Stimulated activated CD8-positive, alpha-beta memory T cell treated with anti-CD3 and anti-CD28 coated beads, Interleukin-4, amount 100 ng/mL, for 1 hour (primary cell): ENCODE measurements at places on chromosomes 2 and 18.

DNA sequence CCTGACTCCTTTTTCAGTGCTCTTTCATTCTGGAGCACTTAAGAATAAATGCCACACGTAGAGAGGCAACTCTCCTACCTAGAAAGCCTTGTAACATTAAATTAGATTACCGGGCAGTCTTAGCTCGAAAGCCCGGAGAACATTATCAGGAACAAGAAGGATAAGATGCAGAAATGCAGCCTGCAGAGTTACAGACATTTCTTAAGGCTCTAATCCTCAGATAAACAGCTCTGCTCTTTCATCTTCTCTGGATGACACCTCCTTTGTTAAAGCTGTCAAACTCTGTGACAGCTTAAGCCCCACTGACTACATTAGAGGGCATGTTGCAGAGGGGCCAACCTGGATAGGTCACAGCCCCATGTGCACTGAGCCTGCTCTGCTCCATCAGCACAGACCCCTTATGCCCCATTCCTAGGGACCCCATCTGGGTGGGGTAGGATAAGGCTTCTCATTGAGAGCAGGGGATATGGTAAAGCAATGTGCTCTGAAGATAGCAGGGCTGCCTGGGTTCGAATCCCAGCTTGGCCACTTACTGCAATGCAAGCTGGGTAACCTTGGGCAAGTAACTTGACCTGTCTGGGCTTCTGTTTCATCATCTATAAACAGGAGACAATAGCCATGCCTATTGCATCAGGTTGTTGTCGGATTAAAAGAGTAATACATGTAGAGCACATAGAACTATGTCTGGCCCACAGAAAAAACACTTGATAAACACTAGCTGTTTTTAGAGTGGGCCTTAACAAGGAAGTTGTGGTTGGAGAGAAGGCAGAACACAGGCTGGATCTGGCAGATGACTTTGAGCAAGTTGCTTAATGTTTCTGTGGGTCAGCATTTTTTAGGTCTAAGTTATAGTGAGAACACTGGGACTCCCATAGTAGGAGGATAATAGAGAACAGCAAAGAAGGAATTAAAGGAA is 111.4 kb downstream of the THNSL2 start:
- DNase-seq = no peak

DNA sequence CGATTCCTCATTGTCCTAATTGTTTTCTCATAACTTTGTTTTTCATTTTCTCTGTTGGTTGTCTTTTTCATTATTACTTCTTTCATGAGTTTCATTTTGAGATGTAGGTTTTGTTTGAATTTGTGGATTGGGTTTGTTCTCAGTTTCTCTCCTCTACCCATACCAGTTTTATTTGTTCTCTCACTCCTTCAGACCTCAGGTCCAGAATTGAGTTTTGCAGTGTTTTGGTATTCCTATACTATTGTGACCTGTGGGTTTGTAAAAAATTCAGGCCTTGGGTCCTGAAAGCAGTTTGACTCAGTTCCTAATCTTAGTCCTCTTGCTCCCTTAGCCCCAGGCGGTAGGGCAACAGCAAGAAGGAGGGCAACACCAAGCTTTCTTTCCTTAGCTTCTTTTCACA is 28.3 kb upstream of the UBE2E3 start:
- no peak for DNase-seq

DNA sequence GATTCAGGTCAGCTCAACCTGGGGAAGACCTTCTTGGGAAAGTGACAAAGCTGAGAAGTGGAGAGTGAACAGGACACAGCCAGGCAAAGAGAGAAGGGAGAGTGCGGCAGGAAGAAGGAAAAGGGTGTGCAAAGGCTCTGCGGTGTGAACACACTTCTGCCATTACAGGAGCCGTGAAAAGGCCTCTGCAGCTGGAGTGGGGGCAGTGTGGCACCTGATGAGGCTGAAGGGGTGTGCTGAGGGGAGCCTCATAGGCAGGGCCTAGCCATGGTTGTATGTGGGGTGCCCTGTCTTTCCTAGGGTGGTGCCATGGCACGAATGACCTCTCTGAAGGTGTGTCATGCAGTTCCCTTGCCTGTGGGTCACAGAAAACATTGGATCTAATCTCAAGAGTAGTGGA is 347.6 kb downstream of the CYRIA start:
- DNase-seq = no peak

GRCh38 chr18:35692866-35693265 is 111.3 kb downstream of the GALNT1 start:
- DNase-seq = no peak

DNA sequence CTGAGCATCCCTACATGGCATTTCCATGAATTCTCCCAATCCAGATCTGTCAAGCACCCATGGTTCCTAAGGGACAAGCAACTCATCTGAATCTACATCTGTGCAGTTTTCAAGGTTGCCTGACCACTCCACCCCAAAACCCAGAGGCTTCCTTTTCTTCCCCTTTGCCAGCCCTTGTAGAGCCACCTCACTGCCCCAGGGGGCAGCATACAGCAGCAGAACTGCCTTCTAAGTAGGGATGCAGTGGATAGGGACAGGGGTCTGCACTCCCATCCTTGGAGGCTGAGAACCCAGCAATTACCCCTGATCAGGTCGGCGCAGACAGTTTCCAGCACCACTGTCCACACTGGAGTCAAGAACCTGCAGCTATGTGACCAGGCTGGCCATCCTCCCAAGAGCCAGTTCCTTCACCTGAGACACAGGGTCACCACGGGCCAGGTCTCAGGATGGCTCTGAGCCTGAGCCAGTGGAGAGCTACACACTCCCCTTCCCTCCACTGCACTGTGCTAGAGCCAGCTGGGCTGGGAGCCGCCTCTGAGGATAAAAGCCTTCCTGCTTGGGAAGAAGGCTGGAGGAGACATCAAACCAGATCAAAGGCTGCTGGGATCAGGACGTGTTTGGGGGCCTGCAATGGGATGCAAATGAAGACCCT is 283.1 kb downstream of the CELF4 start:
- no peak for DNase-seq

GRCh38 chr2:85794491-85795121 is 40.8 kb downstream of the ATOH8 start:
- no peak for DNase-seq

- no peak for DNase-seq
These were observed 118.5 kb downstream of the ATP9B start for GRCh38 chr18:79187532-79188277.

- no peak for DNase-seq
These were observed 11.3 kb downstream of the NPAS2 start for GRCh38 chr2:100831158-100831750.

DNA sequence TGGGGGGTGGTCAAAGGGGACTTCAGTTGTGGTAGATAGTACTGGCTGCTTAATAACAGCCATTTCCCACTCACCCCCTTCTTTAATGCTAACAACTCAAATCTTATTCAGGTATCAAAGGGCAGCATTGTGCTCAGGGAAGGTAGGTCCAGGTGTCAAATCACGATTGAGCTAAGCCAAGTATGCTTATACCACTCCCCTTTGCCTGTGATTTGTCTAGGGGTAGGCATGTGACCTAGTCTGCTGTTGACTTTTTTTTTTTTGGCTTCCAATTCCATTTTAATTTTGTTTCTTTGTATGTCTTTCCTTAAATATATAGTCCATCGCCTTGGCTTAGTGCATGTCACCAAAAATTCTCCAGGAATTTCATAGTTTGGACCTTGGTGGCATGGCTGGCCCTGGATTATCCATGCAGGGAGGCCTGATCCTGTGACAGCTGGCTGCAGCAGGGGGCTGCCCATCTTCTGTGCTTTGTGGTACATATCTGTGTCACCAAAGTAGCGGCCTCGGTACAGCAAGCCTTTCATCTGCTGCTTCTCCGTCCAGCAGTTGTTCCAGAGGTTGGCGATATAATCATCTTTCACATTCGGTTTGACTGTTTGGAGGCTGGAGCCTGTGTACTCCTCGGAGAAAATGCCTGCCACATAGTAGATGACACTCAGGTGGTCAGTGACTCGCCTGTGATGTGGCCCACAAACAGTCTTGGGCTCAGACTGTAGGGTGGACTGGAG is 68.1 kb upstream of the SPRED2 start:
- no peak for DNase-seq

DNA sequence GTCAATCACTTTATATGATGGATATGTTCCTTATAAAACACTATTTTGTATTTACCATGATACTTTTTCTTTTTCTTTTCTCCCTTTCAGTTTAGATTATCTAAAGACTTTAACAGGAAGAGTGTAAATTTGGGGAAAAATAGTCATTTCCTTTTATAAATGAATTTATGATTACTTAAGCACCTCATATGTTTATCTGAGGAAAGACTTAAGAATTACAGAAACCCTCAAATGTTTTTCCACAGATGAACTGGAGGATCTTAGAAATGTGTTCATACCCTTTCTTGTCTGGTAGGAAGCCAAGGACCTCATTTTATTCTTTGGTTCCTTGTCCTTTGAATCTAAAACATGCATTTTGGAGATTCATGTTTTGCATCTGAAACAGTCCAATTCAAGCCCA is 36.7 kb downstream of the MAPRE2 start:
- DNase-seq = no peak

DNA sequence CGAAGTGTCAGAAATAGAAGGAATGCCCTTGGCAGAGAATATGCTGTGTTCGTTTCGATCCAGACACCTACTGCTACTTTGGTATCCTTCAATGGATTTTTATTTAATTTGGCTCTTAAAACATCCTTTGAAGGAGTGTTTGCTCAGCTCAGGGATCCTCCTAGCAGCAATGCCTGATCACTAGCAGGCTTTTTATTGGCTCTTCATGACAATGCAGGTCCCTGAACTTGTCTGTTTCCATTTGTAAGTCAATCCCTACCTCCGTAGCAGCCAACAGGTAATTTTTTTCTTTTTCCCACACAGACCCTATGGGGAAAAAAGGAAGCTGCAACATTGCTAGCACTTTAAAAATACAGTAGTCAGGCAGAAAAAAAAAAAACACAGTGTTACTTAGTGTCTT is 366.2 kb upstream of the LRRTM1 start:
- no peak for DNase-seq

DNA sequence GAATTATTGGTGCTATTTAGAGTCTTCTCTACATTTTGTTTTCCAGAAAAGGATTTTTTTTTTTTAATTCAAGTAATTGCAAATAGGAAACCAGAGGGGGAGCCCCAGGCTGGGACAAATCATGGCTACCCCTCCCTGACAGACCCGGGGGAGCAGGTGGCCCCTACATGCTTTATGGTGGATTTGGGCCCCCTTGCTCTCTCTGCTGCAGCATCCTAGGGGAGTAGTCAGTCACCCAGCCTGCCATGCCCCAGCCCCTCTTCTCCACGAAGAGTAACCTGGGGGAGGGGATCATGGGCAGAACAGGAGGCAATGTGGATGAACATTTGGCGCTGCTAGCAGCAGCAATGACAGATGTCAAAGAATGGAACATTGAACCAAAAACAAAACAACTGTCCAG is 4.6 kb downstream of the C2orf81 start:
- no peak for DNase-seq

GRCh38 chr2:112977559-112978056 is at the start of gene IL36G:
IL36G (plus strand) TSS chr2:112978006; CDS start chr2:112978639, 633 bp downstream.
- no peak for DNase-seq

DNA sequence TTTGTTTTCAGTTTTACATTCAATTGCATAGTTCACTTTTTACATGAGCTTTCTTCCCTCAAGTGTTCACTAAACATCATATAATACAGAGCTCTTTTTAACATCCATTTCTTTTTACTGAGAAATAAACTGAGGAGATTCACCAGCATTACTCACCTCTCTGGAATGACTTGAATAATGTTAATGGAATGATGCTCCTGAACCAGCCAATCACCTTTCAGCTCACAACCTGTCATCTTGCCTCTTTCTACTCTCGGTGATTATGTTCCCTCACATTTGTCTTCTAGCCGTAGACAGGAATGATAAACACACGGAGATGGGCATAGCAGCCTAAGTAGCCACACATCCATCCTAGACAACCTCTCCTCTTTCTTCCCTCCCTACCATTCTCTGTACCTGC is 301.7 kb downstream of the PAX3 start:
- no peak for DNase-seq

GRCh38 chr2:124692707-124693106 is 667.6 kb downstream of the CNTNAP5 start:
- no peak for DNase-seq

- no peak for DNase-seq
These were observed 9.8 kb downstream of the REL start for GRCh38 chr2:60891180-60891579.
